ENCODE measurements at places on chromosomes 11 and 22.
A peak's percentile ranks its signal among the peaks of the same experiment; 100 is the strongest.

DNA sequence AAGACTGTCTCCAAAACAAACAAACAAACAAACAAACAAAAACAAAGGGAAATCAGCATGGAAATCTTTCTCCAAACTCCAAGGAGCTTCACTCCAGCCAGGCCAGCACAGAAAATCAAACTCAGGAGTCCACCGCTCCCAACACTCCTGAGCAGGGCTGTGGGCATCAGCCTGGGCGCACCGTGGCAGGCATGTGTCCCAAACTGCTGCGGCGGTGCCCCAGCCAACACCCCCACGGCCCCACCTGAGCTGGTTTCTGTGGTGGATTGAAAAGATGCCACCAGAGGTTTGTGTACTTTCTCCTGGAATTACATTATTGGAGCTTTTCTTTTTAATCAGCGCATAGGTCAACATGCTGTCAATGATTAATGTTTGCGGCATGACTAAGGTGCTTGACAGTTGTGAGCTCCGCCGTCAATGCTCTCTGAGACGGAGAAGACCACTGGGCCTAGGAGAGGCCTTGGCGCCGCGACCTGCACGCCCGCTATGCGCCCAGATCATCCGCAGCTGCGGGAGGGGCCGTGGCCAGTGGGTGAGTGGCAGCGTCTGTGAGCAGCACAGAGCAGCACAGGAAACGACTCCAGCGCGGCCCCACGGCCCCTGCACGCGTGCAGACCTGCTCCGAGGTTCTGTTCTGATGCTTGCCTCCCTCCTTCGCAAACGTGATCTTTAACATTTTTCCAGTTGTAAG lies 18.1 kb downstream of the DRD4 start:
- H3K4me1 ChIP-seq = no peaks in the 10 kb centered on the region
- peaks cover 10% of the 10 kb centered on the region for H3K36me3 ChIP-seq
- no peaks in the 10 kb centered on the region for H3K27me3 ChIP-seq

GRCh38 chr22:47052236-47053012 lies 290.0 kb downstream of the TBC1D22A start:
- no peak overlapping the region for H3K4me3 ChIP-seq
- H3K36me3 ChIP-seq = peaks cover under 1% of the 10 kb centered on the region
- no peaks in the 10 kb centered on the region for H3K4me1 ChIP-seq

GRCh38 chr11:63621071-63621470 lies 6.8 kb upstream of the PLAAT3 start:
- H3K4me3 ChIP-seq = no peak overlapping the region
- H3K27me3 ChIP-seq = peaks cover 4% of the 10 kb centered on the region
- no peaks in the 10 kb centered on the region for H3K36me3 ChIP-seq
- H3K4me1 ChIP-seq = peaks cover 6% of the 10 kb centered on the region
- DNase-seq = no peak
- no peak overlapping the region for H3K27ac ChIP-seq

DNA sequence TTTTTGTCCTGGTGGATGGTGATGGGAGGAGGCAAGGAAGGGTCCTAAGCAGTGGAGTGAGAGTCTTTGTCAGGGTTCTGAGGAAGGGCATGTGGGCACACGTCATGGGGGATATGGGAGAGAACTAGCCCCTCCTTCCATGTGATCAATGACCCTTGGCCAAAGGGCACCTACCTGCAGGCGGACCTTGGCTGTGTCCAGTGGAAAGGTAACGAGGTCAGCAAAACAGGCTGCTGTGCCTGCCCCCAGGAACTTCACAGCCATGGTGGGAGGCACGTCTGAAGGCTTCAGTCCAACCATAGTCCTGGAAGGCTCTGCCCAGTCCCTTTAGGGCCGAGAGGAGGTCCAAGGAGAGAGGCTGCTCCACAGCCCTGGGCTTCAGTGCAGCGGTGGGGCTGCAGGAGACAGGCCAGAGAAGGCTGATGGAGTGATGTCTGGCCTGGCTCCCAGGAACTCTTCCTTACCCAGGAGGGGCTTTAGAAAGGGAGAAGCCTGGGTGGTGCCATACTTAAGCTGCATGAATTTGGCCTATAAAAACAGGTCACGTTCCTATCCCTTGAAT lies 2.1 kb downstream of the UCP3 start:
- DNase-seq = no peak
- no peaks in the 10 kb centered on the region for H3K27me3 ChIP-seq
- no peak overlapping the region for H3K27ac ChIP-seq
- H3K4me1 ChIP-seq = peaks cover 76% of the 10 kb centered on the region

GRCh38 chr11:32055861-32056260 lies 35.0 kb upstream of the RCN1 start:
- H3K27me3 ChIP-seq = peaks cover 51% of the 10 kb centered on the region
- no peak for DNase-seq
- H3K36me3 ChIP-seq = no peaks in the 10 kb centered on the region

- H3K36me3 ChIP-seq = no peaks in the 10 kb centered on the region
- no peaks in the 10 kb centered on the region for H3K4me1 ChIP-seq
- H3K4me3 ChIP-seq = no peak overlapping the region
- peaks cover 8% of the 10 kb centered on the region for H3K27me3 ChIP-seq
- DNase-seq = no peak
- no peak overlapping the region for H3K27ac ChIP-seq
Measured at GRCh38 chr22:28462041-28462440, 217.6 kb downstream of the TTC28 start.

GRCh38 chr22:27603800-27604144 lies 197.8 kb downstream of the MN1 start:
- H3K4me1 ChIP-seq = no peaks in the 10 kb centered on the region
- no peaks in the 10 kb centered on the region for H3K27me3 ChIP-seq
- no peak overlapping the region for H3K27ac ChIP-seq
- DNase-seq = no peak

DNA sequence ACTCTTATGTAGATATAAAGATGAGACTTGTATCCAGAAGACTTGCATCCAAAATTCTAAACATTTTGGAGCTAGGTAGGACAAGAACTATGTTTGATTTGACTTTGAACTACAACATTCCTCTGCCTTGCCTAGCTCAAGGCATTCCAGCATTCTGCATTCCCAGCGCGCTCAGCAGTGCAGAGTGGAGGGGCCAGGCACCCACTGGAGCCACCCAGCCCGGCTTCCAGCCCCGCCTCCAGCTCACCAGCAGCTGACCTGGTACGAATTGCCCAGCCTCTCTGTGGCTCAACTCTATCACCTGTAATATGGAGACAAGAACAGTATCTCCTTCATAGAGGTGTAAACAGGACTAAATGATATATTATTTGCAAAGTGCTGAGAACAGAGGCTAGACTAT lies 28.8 kb downstream of the PRDM10 start:
- no peak for DNase-seq
- H3K4me3 ChIP-seq = no peak overlapping the region
- no peaks in the 10 kb centered on the region for H3K27me3 ChIP-seq
- no peaks in the 10 kb centered on the region for H3K36me3 ChIP-seq
- H3K27ac ChIP-seq = no peak overlapping the region

DNA sequence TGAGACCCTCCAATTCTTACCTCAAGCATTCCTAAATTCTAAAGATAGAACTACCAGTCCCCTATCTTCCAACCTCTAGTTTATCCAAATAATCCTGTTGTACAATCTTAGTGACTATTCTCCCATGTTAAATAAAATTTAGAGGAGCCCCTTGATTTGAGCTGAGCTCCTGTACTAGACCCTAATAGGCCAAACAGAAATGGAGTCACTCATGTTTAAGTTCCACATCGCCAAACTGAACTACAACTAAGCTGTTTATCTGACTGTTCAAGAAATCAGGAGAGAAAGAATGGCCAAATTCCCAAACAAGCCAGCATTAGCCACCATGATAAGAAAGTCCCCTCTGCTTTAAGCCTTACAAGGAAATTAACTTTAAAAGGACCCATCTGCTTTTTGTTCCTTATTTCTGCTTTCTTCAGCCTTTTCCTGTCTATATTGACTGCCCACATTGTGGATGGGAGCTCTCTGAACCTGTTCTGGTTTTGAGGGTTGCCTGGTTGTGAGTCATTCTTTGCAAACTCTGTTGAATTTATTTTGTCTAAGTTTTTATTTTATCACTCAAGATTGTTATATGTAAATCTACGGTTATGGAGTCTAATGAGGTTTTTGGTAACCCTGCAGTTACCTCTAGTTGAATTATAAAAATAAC lies 90.4 kb downstream of the TTC28 start:
- no peaks in the 10 kb centered on the region for H3K36me3 ChIP-seq
- no peak for DNase-seq
- no peaks in the 10 kb centered on the region for H3K4me1 ChIP-seq

GRCh38 chr11:44923115-44923514 lies 27.6 kb downstream of the TP53I11 start:
- H3K4me1 ChIP-seq = no peaks in the 10 kb centered on the region
- H3K27me3 ChIP-seq = no peaks in the 10 kb centered on the region
- no peak overlapping the region for H3K4me3 ChIP-seq
- no peak overlapping the region for H3K27ac ChIP-seq
- H3K36me3 ChIP-seq = peaks cover 5% of the 10 kb centered on the region

- no peak for DNase-seq
- no peak overlapping the region for H3K4me3 ChIP-seq
- H3K4me1 ChIP-seq = no peaks in the 10 kb centered on the region
- H3K36me3 ChIP-seq = peaks cover 38% of the 10 kb centered on the region
- H3K27ac ChIP-seq = no peak overlapping the region
Measured at GRCh38 chr22:26702906-26703830, 45.8 kb downstream of the MIAT start.

DNA sequence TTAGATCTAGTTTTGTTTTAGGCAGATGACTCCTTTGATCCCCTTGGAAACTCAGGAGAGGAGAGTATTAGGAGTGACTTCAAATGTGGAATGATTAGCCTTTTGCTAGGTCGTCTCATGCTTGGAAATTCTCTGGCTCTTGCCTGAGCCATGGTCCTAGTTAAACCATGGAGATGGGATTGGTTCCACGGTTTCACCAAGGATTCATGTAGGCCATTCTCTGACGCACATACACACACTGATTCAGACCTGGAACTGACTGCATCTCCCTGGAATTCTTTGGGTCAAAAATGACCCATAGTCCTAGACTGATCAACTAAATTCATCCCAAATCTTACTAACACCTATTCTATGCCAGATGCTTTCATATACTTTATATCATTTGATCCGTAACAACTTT lies 56.5 kb downstream of the POLD3 start:
- peaks cover 49% of the 10 kb centered on the region for H3K36me3 ChIP-seq
- H3K4me1 ChIP-seq = no peaks in the 10 kb centered on the region
- H3K4me3 ChIP-seq = no peak overlapping the region
- no peak for DNase-seq

DNA sequence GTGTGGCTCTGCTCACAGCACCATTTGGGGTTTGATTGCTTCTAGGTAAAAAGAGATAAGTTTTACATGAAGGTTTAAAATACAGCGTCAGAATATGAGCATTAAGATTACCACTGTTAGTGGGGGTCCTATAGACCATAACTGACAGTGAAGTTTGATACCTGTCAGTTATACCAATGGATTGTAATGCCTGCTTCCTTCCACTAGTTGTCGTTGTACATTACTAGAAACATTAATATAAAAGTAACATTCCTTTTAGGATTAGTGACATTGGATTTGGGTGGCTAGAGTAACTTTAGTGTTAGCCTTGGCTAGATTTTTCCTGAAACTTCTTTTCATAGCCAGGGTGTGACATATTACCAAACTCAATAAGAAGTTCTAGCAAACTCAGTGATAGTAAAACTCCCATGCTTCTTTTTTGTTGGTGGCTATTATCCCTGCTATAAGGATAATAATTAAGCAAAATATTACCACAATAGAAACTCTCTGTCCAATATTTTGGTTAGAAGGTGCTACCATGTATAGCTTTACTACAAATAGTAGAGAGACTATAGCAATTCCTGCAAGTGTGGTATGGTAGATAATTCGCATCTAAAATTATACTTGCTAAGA lies 57.1 kb downstream of the FAM181B start:
- H3K27ac ChIP-seq = no peak overlapping the region
- H3K36me3 ChIP-seq = no peaks in the 10 kb centered on the region
- DNase-seq = no peak
- H3K4me1 ChIP-seq = no peaks in the 10 kb centered on the region
- no peak overlapping the region for H3K4me3 ChIP-seq
- H3K27me3 ChIP-seq = peaks cover 4% of the 10 kb centered on the region

DNA sequence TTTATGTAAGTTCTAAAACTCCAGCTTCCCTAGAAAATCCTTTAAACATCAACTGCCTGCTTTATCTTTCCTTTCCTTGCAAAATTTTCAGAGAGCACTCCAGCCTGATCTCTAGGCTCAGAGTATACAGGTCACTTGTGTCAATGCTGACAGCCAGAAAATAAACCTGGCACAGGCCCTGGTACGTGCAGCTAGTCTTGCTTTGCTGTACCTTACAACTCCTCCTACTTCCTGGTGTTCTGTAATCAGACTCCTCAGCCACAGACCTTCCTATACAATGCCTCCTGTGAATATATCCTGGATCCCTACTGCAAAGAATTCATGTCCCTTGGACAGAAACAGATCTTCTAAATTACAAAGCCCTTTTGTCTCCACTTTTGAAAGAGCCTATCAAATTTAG lies 24.2 kb upstream of the TMEM123 start:
- no peaks in the 10 kb centered on the region for H3K27me3 ChIP-seq
- DNase-seq = peak; percentile 58
- peak overlapping the region; percentile 89 for H3K27ac ChIP-seq
- H3K4me1 ChIP-seq = peaks cover 64% of the 10 kb centered on the region
- H3K36me3 ChIP-seq = peaks cover 11% of the 10 kb centered on the region

DNA sequence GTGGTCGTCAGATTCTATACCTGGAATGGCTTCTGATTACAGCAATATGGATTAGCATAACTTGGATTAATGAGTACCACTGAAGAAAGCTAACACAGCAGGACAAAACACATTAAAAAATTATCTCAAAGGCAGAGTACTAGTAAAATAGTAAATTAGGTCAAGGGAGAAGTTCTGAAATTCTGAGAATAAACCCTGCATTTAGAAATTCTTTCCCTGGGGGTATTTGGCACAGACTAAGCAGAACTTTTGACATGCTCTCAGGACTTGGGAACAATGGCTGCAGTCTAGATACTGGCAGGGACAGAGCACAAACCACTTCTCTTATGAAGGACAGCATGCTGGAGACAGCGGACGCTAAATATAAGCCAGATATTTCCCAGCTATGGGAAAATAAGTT lies 85.6 kb upstream of the GRIA4 start:
- DNase-seq = no peak
- H3K4me3 ChIP-seq = no peak overlapping the region

- H3K4me3 ChIP-seq = no peak overlapping the region
- no peak overlapping the region for H3K27ac ChIP-seq
- DNase-seq = no peak
- H3K27me3 ChIP-seq = peaks cover 8% of the 10 kb centered on the region
Measured at GRCh38 chr11:16791191-16791961, 52.9 kb downstream of the C11orf58 start.

GRCh38 chr11:93718057-93718563 lies 23.2 kb downstream of the TAF1D start:
- H3K4me3 ChIP-seq = no peak overlapping the region
- peaks cover 26% of the 10 kb centered on the region for H3K4me1 ChIP-seq
- no peaks in the 10 kb centered on the region for H3K27me3 ChIP-seq
- H3K27ac ChIP-seq = peak overlapping the region; percentile 38

DNA sequence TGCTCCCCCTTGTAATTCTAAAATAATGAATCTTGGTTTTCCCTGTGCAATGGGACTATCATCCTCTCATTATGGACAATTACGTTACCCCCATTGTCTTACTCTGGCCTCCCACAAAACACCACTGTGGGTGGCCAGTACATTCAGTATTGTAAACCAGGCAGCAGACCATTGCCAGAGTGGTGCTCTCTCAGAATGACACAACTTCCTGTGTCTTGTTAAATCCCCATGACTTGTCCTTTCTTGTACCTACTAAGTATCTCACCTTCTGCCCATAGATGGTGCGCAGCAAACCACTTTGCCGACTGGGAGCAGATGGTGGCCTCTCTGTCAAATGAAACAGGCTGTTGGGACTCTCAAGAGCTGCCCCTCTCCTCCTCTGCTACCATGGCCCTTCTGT lies 287.1 kb upstream of the RAG2 start:
- H3K27ac ChIP-seq = no peak overlapping the region
- no peaks in the 10 kb centered on the region for H3K4me1 ChIP-seq
- H3K4me3 ChIP-seq = no peak overlapping the region
